ENCODE measurements at places on chromosomes 6 and 20. TPM values are rescaled to one million over a fixed set of nuclear protein-coding genes. Genes with fewer than 3 reads are reported as not detected.

Gene DEFB132
- not detected for total RNA-seq

Gene MMP24
- not detected for total RNA-seq

Gene PI3
- total RNA-seq, result not detected

Gene TSPO2
- not detected for total RNA-seq

Gene SOX18
- total RNA-seq, result not detected

Gene ADGB
- not detected for total RNA-seq

Gene SSTR4
- total RNA-seq, result not detected

Gene GABRR2
- total RNA-seq, result 1.9 TPM
